ENCODE measurements at places on chromosomes 3 and 15.

GRCh38 chr3:117366574-117366973 is 657.0 kb downstream of the TUSC7 start:
- no peak for DNase-seq

- no peak for DNase-seq
These were observed 39.7 kb downstream of the NUDT16 start for GRCh38 chr3:131421301-131421700.

- DNase-seq, result no peak
These were observed 41.0 kb upstream of the PRICKLE2 start for GRCh38 chr3:64266065-64266931.

GRCh38 chr3:18302517-18302916 is 122.6 kb downstream of the SATB1 start:
- DNase-seq, result peak; percentile 19

- no peak for DNase-seq
These were observed 42.7 kb downstream of the OR5H15 start for GRCh38 chr3:98209244-98209643.

DNA sequence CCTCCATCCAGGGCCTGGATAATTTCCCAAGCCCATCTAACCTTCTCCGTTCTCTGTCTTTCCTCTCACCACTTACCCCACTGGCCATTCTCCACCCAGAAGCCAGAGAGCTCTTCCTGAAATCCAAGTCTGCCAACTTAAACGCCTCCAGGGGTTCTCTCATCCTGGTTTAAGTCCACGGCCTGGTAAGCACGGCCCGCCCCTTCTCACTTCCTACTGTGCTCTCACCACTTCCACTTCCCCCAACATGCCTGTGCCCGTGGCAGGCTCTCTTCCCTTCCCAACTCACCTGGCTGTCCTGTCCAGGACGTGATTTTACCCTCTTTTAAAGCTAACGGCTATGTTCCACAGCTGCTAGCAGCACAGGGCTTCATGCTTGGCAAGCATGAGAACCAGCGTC is 1.7 kb upstream of the CX3CR1 start:
- DNase-seq, result no peak

GRCh38 chr15:83166218-83166617 is 41.4 kb downstream of the HDGFL3 start:
- DNase-seq, result no peak

- DNase-seq, result no peak
These were observed 188.1 kb upstream of the NSMCE3 start for GRCh38 chr15:29457729-29458128.

GRCh38 chr3:2023959-2024358 is 74.7 kb upstream of the CNTN4 start:
- DNase-seq, result no peak

GRCh38 chr15:58043192-58043903 is 22.2 kb downstream of the ALDH1A2 start:
- DNase-seq, result peak; percentile 44

GRCh38 chr3:6867269-6867668 is 6.4 kb downstream of the GRM7 start:
- DNase-seq, result no peak

GRCh38 chr3:10354361-10355015 is 33.6 kb upstream of the SEC13 start:
- no peak for DNase-seq

GRCh38 chr3:133237380-133237779 is 162.5 kb upstream of the BFSP2 start:
- DNase-seq, result no peak

DNA sequence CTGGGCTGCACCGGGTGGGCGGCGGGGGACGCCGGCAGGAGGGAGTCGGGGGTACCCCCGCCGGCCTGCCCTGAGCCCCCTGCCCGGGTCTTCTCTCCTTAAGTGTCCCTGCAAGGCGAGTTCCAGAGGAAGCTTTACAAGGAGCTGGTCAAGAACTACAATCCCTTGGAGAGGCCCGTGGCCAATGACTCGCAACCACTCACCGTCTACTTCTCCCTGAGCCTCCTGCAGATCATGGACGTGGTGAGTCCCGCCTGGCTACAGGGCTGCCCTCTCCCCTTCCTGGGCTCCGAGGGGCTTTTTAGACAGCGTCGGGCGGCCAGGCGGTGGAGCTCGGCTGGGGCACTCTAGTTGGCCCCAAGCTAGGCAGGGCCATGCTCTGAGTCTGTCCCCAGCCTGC is 480 bp downstream of the CHRNA7 start:
- peak; percentile 9 for DNase-seq

- DNase-seq, result no peak
These were observed 55.7 kb downstream of the SPSB4 start for GRCh38 chr3:141106842-141107241.

DNA sequence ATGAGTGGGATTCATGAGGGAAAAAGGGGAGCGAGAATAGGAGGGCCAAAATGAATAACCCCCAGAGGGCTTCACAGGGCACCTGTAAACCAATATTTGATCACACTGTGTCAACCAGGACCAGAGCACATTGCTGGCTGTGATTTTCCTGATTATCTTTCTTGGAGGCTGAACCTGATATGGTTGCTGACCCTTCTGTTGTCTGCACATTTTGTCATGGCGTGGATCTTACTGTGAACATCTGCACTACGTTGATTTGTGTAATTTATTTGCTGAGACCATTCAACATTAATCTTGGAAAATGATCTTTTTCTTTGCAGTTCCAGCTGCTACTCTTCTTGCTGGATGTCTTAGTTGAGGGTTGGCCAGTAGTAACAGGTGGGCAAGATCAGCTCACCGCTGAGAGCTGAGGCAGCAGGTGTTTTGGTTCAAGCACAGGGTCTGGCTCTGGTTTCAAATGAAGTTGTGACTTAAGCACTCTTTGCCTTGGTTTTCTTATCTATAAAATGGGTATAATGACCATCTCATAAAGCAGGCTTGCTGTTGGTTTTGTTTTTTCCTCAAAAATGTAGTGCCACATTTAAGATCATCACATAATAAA is 61.2 kb downstream of the ARHGEF26 start:
- DNase-seq, result no peak

DNA sequence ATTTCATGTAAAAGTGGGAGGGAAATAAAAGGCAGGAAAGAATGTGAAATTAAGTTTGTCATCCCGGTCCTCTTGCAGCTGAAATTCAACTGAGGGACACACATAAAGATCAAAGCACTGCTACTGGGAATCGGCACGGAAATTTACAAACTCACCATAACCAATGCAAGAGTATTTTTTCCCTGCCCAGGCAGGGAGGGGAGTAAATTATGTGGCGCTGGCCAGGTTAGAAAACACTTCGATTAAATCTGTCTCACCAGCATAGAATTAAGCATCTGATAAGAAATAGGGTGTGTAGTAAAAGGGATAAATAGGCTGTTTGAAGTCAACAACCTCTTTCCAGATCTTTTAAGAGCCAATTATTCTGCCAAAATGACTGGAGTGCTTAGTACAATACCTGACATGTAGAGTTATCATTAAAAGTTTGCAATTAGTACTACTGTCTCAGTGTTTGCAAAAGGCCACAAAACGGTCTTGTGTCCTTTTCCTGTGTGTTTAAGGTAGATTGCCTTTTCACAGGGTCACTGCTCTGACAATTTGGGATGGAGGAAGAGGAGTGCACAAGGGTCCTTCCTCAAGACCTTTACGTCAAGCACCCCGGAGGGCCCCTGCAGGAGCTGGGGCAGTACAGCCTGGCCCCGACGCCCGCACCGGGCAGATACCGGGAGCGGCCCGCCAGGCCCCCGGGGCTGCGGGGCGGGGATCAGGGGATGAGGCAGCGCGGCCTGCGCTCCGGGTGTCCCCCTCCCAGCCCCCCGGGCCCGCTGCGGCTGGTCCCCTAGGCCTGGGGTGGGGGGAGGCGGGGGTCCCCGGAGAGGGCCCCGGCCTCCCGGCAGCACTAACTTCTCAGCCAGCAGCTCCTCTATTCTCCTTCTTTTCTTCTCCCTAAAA is 651 bp downstream of the UBA3 start:
- peak; percentile 34 for DNase-seq

- DNase-seq, result no peak
These were observed 61.9 kb downstream of the FEM1B start for GRCh38 chr15:68339481-68339880.

DNA sequence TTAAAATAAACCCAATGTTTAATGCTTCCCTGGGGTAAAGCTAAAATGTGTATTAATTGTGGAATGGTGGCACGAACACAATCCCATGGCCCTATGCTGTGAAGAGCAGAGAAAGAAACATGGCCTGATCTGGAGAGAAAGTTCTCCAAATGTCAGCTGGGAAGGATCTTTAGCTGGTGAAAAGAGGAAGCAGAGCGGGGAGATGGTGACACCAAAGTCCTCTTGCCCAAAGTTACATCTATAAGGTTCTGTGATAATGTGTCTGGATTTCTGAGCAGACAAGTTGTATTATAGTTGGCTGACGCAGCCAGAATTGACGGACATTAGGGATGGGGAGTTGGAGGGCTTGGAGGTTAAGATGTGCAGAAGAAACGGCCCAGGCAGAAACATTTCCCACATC is 196.2 kb downstream of the CHST2 start:
- peak; percentile 19 for DNase-seq

DNA sequence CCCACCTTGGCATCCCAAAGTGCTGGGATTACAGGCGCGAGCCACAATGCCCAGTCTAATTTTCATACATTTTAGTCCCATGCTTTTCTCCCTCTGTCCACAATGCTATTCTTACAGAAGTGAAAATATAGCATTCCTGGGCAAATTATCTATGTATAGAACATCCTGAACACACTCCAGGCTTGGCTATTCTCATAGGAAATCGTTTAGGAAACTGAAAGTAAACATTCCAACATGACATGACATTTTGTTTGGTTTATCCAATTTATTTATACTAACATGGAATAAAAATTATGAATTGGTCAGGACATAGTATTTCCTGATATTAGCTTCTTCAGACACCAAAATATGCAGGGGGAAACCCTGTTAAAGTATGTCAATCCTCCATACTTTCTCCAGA is 52.6 kb downstream of the SYNM start:
- no peak for DNase-seq

DNA sequence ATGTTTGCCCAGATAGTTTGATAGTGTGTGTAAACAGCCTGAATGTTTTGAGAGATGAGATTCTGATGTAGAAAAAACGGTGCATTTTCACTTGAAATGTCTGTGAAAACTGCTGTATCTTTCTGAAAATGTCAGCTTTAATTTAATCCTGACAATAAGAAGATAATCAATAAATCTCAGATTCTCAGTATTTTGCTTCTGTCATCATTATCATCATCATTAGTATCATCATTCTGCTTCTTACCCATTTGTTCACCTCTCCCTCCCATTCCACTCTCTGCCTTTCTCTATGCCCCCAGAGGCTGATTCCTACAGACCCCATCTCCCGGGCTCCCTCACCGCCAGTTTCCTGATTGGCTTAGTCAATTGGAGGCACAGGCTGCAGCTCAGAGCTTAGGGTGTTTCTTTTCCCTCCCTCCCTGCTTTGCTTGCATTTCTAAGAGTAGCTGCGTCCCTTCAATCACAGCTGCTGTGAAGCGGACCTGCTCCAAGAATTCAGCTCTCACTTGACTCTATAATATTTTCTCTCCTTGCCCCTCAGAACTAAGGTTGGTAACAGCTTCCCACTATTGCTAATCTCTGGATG is 8.2 kb upstream of the SNTN start:
- no peak for DNase-seq

GRCh38 chr3:149180057-149180573 is 41.5 kb downstream of the CP start:
- DNase-seq, result peak; percentile 96

DNA sequence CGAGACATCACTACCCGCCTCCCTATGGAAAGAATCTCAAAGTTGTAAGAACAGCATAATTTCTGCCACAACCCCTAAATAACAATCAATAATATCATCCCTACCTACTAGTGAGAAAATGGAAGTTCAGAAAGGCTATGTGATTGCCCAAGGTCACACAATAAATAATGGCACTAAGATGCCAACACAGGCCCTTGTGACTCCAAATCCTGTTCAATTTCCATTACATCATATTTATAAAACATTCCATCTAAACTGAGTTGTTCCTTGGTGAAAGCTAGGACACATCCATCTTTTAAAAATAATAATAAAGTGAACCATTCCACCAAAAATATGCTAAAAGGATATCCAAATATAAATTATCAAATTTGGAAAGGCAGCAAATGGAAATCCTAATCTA is 144.6 kb downstream of the MAGI1 start:
- DNase-seq, result no peak

- no peak for DNase-seq
These were observed 12.9 kb downstream of the TYRO3 start for GRCh38 chr15:41571948-41572347.

- no peak for DNase-seq
These were observed 177.0 kb downstream of the CACNA2D3 start for GRCh38 chr3:54299169-54299935.

DNA sequence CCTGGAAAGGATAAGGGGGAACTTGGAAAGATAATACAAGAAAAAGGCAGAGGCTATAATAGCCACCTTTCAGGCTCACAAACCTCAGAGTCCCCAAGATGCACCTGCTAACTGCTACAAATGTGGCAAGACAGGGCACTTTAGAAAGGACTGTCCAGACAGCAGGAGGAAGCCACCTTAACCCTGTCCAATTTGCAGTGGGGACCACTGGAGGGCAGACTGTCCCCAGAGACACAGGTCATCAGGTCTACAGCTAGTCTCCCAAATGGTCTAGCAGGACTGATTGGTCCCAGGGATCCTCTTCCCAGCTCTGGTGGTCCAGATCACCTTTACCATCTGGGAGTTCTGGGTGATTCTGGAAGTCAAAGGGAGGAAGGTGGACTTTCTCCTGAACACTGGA is 882.5 kb upstream of the GBE1 start:
- DNase-seq, result peak; percentile 3

DNA sequence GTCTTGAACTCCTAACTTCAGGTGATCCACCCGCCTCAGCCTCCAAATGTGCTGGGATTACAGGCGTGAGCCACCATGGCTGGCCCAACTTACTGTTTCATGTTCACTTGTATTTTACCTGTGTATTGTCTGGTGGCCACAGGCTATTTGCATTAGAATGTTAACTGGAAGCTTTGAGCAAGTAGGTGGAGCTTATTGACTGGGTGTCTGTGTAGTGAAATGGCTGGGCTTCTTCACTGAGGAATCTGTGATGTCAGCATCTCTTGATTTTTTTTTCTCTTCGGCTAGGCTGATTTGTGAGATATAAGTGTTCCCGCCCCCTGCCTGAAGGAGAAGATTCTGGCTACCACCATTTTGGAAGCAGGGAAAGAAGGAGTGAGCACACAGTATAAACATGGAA is 237.8 kb upstream of the PEX5L start:
- no peak for DNase-seq

- no peak for DNase-seq
These were observed 10.6 kb downstream of the FBN1 start for GRCh38 chr15:48634893-48635292.

Data from NB4 (cell line).